Iris pigment epithelial cell (primary cell): ENCODE measurements at places on chromosomes 3 and 15.

GRCh38 chr15:39235084-39235795 is 345.6 kb upstream of the THBS1 start:
- DNase-seq: peak; percentile 71

GRCh38 chr3:11096266-11097139 is 57.8 kb upstream of the HRH1 start:
- peak; percentile 92 for DNase-seq

DNA sequence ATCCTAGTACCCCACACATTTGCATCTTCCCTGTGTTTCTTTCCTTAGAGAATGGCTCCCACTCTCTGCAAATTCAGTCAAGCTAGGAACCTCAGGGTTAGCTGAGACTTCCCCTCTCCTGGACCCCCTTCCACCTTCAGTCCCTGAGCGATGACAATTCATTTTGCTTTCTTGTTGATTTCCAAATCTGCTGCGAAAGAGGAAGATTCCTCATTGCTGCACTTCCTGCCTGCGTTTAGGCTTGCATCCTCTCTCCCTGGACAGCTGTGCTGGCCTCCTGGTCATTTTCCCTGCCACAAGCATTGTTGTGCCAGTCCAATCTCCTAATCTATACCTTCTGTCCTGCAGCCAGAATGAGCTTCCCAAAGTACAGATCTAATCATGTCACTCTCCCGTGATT is 12.3 kb upstream of the DGKG start:
- DNase-seq: no peak

- no peak for DNase-seq
These were observed 61.4 kb downstream of the ADAMTS7 start for GRCh38 chr15:78749831-78750230.

GRCh38 chr3:170711786-170712185 is 125.9 kb upstream of the SLC7A14 start:
- DNase-seq: peak; percentile 27

GRCh38 chr3:29389362-29389761 is 108.5 kb downstream of the RBMS3 start:
- DNase-seq: no peak

GRCh38 chr3:188335656-188336055 is 181.7 kb downstream of the LPP start:
- no peak for DNase-seq

- no peak for DNase-seq
These were observed 44.4 kb upstream of the PSMD6 start for GRCh38 chr3:64067506-64068346.

DNA sequence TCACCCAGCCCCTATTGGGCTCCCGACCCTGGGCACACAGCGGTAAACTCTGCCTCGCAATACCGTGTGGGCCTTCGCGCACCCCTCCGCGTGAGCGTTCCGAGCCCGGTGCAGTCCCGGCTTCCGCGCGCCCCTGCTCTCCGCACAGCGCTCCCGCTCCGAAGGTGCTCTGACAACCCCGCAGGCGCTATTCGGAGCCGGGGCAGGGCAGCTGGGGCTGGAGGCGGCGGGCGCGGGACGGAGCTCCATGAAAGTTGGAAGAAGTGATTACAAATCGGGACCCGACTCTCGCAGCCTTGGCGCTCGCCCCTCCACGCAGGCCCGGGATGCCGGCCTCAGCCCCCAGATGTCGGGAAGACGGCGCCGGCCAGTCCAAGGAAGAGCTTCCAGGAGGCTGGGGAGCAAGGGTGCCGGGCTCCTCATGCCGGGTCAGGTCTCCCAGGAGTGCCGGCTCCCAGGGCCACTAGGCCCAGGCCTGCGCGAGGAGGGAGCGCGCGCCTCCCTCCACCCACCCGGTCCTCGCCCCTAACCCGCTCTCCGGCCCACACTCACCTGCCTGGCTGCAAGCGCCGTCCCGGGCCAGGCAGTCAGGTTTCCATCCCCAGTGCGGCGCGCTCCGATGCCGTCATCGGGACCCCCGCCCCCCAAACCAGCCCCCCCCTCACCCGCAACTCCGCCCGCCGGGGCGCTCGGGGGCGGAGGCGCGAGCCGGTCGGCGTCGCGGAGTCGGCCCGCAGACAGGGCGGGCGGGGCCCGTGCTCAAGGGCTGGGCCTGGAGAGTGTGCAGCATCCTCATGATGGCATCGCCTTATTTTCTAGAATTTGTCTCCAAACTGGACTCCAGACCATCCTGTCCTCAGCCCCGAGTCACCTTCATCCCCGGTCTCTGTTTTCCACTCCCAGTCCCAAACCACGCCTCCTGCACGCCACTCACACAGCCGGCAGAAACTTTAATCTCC is at the start of gene KIF7:
Gene KIF7 (minus strand): TSS at position 621 of the 959 bp plus-strand sequence. CDS start 2,537 bp downstream, outside the sequence.
- DNase-seq: peak; percentile 49

DNA sequence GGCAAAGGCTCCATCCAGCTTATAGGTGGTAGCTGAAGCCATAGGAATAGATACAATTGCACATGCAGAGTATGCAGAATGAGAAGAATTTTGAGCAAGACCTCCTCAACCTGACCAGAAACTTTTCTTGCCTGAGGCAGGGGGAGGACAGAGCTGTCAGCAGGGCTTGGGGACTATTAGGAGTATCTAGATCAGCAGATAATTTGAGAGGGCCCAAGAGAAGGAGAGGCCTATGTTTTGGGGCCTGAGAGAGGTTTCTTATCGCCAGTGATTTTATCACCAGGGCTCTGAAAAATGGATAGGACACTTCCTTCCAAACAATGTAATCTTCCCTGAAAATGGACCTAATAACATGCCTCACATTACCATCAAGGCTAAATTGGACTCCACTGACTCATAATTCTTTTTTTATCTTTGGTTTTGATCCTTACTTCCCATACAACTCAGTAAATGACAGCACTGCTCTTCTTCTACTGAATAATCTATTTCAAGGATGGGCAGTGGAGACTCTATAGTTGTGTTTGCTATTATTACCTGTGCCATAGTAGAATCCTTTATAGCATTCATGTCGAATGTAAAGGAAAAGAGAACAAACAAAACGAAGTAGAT is 15.8 kb upstream of the RAMAC start:
- DNase-seq: no peak

DNA sequence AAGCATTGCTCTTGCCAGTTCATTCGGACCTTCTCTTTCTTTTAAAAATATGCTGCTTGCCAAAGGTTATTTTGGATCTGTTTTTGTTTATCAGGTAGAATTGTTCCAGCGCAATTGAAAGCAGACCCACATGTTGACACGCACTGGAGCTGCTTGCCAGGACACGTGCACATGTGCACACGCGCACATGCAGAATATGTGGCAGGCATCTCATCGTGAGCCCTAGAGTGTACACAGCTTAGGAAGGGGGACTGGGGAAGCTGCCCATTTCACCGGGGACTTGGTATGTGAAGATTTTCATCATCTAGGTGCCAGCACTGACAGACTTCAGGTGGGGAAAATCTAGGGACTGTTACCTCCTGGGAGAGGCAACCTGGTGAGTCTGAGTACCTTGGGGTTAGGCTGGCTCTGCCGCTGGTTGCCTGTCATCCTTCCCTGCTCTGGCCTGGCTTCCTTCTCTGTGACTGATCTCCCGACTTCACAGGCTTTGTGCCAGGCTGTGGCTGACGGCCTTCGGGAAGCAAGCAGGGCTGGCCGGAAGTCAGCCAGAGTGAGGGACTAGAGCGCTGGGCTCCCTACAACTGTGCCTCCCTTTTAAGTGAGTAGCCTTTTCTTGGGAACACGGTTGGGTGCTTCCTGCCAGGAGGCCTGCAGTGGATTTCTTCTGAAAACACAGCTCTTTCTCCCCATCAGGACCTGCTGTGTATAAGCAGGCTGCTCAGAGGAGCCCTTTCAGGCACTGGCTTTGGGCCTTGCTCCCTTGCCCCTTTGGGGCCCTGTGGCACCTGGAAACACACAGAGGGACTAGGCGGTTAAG is 129.3 kb downstream of the EEFSEC start:
- peak; percentile 45 for DNase-seq

GRCh38 chr3:66253790-66254620 is 33.2 kb downstream of the SLC25A26 start:
- DNase-seq: peak; percentile 61

GRCh38 chr3:2920103-2920502 is 190.1 kb downstream of the IL5RA start:
- DNase-seq: no peak

GRCh38 chr3:43191116-43191515 is 85.2 kb upstream of the POMGNT2 start:
- peak; percentile 65 for DNase-seq

DNA sequence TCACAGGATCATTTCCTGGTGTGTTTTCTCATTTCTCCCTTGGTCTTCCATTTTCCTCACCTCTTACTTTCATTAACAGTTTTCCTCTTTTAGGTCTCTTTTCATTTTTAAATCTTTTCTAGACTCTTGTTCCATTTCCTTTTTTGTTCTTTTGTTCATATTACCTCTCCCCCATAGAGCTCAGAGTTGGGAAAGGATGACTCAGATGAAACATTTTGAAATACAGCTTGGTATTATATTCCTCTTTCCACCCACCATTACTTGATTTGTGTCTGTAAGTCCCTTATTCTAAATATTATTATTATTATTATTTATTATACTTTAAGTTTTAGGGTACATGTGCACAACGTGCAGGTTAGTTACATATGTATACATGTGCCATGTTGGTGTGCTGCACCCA is 153.1 kb downstream of the VGLL3 start:
- peak; percentile 47 for DNase-seq

- no peak for DNase-seq
These were observed 782.2 kb downstream of the VGLL3 start for GRCh38 chr3:86208772-86209171.

GRCh38 chr3:141095546-141095937 is 44.4 kb downstream of the SPSB4 start:
- DNase-seq: no peak

- DNase-seq: peak; percentile 86
These were observed at the start of gene C3orf52 for GRCh38 chr3:112086076-112086854. Gene C3orf52 (plus strand): TSS chr3:112086389. CDS start chr3:112086408, 19 bp downstream.

- DNase-seq: peak; percentile 47
These were observed 113.2 kb downstream of the PPP2R3A start for GRCh38 chr3:136078421-136079364.

- DNase-seq: no peak
These were observed 35.3 kb upstream of the SNRPN start for GRCh38 chr15:24919446-24919845.
